Forelimb muscle (tissue), 1 donor: ENCODE measurements at places on chromosomes 2 and 18.

- DNase-seq, result no peak
These were observed 149.8 kb downstream of the FAM210A start for GRCh38 chr18:13576598-13576997.

GRCh38 chr2:218145124-218145523 is 19.3 kb downstream of the CXCR2 start:
- no peak for DNase-seq

DNA sequence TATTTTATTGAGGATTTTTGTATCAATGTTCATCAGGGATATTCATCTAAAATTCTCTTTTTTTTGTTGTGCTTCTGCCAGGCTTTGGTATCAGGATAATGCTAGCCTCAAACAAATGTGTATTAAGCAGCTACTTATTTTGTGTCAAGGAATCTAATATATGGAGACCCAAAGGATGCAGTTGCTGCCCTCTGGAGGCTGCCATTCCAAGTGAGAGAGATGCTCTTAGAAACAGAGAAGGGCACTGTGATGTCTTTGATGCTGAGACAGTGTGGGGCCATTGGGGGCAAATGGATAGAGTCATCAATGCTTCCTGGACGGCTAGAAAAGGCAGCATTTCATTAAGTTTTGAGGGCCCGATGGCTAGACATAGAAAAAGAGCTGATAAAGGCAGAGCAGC is 292.6 kb downstream of the SETBP1 start:
- DNase-seq, result no peak

DNA sequence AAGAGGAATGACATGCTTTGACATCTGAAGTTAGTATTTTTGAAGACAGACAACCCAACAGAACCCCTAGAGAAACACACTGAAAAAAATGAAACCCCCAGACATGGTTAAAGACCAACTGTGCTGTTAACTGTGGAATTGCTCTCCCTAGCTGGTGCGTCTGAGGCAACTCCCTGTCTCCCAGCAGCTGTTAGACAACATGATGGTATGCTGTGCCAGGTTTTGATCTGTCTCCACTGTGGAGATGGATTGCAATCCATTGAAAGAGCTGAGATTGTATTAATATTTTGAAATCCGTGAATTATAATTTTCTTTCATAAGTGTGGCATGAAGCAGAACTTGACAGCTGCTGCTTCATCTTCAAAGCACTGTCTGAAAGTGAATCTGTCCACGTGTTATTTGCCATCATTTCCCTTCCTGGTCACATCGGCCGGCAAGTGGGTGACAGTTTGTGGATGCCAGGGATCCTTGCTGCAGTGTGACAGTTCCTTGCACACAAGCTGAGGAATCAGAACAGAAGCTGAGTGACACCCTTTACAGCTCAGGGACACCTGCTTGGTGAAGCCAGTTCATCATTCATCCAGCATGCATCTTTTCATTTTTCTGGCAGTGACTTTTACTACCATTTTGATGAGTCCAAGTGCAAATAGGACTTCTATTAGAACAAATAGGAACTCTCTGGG is 58.2 kb upstream of the ACSL3 start:
- no peak for DNase-seq

- no peak for DNase-seq
These were observed 89.9 kb upstream of the STON1 start for GRCh38 chr2:48440103-48440390.

GRCh38 chr2:192551760-192552159 is 357.0 kb upstream of the TMEFF2 start:
- DNase-seq, result no peak

DNA sequence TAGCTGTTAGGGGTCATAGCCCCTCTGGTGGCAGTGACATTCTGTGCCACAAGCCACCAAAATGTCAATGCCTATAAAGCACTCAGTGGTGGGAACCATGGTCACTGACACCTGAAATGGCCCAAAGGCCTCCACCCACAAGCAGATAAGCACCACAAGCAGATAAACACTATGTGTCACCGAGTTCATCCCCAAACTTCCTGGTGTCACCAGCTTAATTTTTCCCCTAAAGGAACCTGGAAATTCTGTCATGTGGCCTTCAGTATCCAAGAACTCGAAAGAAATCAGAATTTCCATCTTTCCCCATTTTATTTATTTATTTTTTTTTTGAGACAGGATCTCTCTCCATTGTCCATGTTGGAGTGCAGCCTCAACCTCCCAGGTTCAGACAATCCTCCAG is 3.6 kb upstream of the TPRKB start:
- no peak for DNase-seq

DNA sequence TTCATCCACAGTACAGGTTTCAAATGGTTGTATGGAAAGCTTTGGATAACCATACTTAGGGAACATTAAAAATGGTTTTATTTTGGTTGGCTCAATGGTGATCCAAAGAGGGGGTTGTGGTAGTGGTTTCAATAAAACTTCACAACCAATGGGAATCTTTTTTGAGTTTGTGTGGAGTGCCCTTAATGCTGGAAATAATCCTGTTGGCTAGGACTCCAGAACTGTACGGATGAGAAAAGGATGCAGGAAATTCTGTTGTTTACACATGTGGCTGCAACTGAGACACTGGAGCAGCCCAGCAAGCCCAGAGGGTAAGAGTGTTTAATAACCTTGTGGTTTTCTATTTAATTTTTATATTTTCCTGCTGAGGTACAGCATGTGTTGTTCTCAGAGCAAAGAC is at the start of gene CCDC102B:
TSS of gene CCDC102B (plus strand) at position 210 of the 400 bp plus-strand sequence. CDS start 38,684 bp downstream, outside the sequence.
- no peak for DNase-seq

DNA sequence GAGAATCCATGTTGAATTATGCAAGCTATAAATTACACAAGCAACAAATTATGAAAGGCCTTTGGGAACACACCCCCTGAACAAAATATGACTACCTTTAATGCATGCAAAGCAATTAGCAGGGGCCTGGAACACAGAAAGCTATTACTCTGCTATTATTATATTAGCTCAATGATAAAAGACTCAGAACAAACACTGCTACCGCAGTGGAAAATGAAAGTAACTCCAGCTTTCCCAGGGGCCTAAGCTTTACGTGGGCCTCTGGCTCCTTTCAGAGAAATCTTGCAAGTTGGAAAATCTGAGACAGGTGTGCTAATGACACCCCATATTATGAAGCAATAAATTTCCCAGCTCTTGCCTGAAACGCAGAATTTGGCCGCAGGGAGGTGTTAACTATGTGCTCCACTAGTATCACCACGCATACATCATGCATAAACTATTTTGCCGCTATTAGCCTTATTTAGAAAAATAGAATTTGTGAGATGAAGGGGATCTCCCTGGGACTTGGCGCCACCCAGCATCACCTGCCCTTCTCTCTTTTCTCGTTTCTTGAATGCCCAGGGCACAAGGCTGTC is 321.6 kb upstream of the LYPD1 start:
- DNase-seq, result no peak

- no peak for DNase-seq
These were observed 265.4 kb downstream of the ZNF385B start for GRCh38 chr2:179596018-179596417.

DNA sequence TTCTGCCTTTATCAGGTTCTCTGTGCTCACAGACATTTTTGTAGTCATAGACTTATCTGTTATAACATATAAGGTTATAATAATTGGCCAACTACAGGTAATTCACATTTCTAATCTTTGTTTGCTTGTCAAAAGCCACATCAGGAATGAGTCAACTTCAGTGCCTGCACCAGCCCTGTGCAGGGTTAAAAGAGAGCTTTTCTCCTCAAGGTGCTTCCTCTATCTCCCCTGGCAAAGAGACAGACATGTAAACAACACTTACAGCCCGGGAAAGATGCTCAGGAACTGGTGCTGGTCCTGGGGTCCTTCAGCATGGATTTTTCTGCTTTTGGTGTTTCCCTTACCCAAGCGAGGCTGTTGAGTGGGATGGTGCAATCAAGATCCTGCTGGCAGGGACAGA is 7.7 kb upstream of the EHD3 start:
- no peak for DNase-seq

GRCh38 chr18:73352546-73352945 is 484.8 kb upstream of the NETO1 start:
- no peak for DNase-seq

- DNase-seq, result peak; percentile 20
These were observed 209.9 kb downstream of the RNF144A start for GRCh38 chr2:7127156-7127555.

DNA sequence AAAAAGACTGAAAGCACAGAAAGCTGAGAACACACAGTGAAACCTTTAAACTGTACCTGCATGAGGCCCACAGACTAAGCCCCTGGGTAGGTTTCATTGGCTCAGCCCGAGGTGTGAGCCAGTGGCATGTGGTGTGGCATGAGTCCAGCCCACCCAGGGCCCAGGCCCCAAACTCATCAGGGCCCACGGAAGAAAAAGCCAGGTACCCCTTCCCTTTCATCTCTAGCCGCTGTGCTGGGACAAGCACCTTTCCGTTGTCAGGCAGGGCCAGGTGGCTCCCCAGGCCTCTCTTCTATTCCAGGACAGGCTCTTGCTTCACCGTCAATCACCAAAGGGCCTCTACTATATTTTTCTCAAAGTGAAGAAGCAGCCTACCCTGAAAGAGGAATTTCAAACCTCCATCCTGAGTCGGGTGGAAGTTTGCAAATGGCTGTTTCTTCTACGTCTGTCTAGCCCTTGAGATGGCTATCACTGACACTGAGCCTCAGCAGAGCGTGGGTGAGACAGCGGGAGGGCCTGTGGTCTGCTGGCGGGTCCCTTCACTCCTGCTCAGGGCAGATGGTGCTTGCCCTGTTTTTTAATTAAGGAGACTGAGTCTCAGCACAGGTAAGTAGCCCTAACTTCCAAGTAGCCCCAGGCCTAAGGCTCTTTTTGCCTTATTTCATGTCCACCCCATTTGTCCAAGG is 8.6 kb downstream of the DNAJB2 start:
- DNase-seq, result no peak

- no peak for DNase-seq
These were observed 21.6 kb downstream of the GPD2 start for GRCh38 chr2:156457523-156458517.

GRCh38 chr18:22363867-22364463 is 53.8 kb downstream of the CTAGE1 start:
- DNase-seq, result no peak

GRCh38 chr2:145563741-145564615 is 1044.1 kb upstream of the ZEB2 start:
- no peak for DNase-seq

DNA sequence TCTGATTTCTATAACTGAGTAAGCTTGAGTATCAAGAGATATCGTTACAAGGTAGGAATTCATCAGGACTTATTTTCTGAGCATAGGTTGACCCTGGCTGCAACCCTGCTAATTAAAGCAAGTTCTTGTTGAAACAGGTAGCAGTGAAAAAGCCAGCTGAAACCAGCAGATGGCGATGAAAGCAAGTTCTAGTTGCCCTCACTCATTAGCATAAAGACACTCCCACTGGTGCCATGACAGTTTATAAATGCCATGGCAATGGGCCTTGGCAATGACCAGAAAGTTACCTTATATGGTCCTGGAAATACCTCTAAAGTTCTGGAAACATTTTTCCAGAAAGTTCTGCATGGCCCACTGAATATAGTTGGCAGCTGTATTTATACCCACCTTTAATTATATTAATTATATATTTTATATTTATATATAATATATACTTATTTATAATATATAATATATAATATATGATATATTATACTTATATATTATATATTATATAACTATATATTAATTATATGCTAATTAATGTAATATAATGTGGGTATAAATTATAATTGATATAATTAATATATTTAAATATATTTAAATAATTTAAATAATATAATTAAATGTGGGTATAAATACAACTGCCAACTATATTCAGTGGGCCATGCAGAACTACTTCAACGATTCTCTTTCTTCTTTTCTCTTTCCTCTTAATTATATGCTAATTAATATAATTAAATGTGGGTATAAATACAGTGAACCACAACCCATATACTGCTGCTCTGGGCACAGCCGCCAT is 188.0 kb downstream of the CDH7 start:
- DNase-seq, result no peak

DNA sequence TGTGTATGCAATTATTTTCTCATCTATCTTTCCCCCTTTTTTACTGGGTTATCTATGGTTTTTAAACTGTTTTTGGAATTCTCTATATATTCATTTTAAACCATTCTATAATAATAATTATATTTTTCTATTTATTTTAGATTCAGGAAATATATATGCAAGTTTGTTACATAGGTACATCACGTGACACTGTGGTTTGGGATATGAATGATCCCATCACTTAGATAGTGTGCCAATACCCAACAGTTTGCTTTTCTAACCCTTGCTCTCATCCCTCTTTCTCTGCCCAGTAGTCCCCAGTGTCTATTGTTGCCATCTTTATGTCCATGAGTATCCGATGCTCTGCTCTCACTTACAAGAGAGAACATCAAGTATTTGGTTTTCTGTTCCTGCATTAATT is 65.8 kb upstream of the SPHKAP start:
- DNase-seq, result no peak

DNA sequence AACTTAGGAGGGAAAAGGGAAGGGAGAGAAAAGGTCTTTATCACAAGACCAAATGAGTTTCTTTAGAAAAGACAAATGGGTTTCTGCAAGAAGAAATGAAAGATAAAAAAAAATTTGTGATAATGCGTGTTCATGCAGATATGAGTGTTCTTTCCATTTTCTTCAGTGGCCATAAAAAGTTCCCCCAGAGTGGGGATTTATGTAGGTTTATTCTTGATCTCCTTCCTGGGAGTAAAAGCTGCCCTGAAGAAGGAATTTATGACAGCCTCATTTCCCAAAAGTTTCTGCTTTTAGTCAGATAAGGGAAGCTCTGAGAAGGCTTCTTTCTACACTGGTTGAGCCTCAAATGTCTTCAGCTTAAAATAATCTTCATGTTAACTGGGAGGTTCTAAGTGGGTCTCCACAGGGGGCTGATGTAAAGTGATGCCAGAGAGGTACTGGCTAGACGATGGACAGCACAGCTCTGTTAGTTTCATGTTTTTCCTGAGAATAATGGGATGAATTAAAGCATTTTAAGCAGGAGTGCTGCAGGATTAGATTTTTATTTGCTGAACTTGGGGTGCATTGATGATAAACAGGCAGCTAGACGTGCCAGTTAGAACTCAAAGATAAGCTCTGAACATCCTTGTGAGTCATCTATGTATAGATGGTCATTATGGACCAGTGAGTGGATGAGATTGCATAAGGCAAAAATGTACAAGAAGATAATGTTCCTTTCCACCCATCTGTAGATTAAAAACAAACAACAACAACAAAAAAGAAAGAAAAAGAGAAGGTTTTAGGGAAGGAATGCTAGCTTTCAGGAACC is 99.4 kb upstream of the MSH2 start:
- DNase-seq, result no peak
